AG10803 (cell line): ENCODE measurements at places on chromosomes 5 and 9.

DNA sequence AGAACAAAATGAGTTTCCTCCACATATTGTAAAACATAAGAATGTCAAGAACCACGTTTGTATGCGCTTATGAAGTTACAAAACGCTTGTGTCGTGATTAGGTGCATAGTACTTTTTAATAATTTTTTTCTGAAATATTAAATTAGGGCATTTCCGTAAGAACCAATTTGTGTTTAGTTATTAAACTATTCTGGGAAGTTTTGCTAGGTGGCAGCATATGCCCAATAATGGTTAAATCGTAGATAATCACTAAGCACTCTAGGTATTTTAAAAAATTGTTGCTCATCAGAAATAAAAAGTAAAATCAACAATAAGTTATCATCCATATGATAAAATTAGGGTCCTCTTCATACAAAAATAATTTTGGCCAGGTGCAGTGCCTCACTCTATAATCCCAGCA, 5.4 kb downstream of the SRFBP1 start:
- peak; percentile 55 for DNase-seq

- DNase-seq, result no peak
Measured at GRCh38 chr9:28207657-28208056, 634.4 kb upstream of the C9orf72 start.

DNA sequence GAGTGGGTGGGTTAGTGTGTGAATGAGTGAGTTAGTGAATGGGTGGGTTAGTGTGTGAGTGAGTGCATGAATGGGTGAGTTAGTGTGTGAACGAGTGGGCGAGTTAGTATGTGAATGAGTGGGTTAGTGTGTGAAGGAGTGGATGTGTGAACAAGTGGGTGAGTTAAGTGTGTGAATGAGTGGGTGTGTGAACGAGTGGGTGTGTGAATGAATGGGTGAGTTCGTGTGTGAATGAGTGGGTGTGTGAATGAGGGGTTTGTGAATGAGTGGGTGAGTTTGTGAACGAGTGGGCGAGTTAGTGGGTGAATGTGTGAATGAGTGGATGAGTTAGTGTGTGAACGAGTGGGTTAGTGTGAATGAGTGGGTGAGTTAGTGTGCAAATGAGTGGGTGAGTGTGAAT, 34.0 kb downstream of the NKD2 start:
- no peak for DNase-seq

GRCh38 chr5:756171-756570, 28.4 kb downstream of the ZDHHC11B start:
- no peak for DNase-seq

DNA sequence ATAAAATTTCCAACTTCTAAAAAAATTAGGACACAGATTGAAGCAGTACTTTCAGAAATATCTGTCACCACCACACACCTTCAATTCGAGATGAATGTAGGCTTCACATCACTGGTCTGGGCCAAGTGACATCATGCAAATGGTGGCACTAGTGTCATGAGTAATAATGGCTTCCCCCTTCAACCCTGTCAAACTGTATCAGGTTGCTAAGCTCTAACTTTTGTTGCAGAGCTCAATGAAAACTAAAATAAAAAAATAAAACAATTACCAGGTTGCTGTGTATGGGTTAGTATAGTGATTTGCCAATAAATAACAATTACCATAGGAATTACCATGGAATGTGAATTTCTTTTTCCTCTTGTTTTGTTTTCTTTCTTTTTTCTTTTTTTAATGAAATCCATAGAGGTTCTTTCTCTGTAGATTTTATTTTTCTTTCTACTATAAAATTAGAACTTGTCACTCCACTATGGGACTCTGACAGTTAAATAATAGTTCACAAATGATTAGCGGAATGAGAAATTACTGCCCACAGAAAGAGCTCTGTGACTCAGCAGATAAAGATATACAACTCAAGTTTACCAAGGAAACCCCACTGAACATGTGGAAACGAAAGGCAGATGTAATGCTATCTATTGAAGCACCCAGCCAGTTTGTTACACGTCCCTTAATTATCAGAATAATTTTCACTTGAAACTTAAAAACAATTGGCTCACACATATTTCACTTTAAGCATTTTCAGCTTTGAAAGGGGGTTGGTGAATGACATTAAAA, 783.8 kb upstream of the WWC1 start:
- DNase-seq, result no peak

GRCh38 chr9:124452841-124453585, 2.8 kb downstream of the ADGRD2 start:
- no peak for DNase-seq

- no peak for DNase-seq
Measured at GRCh38 chr5:129051283-129051682, 43.3 kb upstream of the ISOC1 start.

GRCh38 chr5:83475935-83476814, 4.6 kb downstream of the VCAN start:
- DNase-seq, result peak; percentile 60

DNA sequence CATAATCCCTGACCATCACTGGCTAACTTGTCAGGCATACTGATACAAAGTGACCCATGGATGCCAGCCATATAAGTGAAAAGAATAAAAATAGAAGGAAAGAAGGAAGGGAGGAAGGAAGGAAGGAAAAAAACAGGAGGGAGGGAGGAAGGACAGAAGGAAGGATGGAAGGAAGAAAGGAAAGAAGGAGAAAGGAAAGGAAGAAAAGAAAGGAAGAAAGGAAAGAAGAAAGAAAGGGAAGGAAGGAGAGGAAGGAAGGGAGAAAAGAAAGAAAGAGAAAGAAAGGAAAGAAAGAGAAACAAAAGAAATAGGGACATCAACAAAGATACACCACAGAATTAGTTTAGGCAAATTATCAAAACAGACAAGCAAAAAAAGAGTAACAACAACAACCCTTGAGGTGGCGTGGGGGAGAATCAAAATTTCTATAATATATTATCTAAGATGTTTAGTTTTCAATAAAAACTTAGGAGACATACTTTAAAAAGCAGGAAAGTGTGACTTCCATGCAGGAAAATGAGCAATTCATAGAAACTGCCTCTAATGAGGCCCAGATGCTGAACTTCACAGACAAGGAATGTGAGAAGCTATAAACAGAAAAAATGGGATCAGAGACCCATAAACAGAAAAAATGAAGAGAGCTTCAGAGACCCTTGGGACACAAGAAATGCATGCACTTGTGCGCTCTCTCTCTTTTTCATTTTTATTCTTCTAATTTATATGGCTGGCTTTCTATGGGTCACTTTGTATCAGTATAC, 96.1 kb upstream of the NFIL3 start:
- peak; percentile 66 for DNase-seq
